Aorta (tissue), 5 donors: ENCODE measurements at places on chromosomes 12 and 14.

DNA sequence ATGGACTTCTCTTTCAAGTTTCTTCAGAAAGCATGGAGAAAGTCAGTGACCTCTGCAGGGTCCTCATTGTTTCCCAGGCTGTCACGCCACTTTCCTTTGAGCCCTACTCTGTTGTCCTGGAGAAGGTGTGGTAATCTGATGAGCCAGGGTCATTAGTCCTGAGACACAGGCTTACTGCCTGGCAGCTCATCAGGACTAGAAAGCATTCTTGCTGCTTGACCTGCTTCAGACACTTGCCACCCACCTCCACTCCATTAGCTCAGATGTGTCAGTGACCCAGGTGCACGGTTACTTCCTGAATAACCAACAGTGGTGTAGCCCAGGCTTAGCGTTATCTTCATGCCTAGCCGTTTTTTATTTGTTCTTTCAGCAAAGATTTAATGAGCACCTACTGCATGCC, 93.9 kb downstream of the FGD4 start:
- DNase-seq: no peak

GRCh38 chr12:3613641-3614395, 122.8 kb downstream of the PRMT8 start:
- peak; percentile 54 for DNase-seq

DNA sequence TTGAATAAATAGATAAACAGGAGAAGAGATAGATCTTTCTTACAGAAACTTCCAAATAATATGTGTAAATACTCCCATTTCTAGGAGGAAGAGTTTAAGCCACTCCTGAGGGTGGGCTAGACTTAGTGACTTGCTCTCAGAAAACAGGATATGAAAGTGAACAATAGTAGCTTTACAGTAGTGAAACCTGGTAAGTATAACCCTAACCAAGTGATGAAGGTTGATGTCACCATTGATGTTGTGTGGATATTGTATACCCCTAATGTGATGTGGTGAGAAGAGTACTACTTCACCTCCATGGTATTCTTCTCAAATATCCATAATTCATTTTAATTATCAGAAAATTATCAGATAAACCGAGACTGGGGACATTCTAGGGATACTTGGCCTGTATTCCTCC, 20.9 kb downstream of the AKAP6 start:
- no peak for DNase-seq

GRCh38 chr12:119669744-119670472, 2.0 kb downstream of the PRKAB1 start:
- no peak for DNase-seq

DNA sequence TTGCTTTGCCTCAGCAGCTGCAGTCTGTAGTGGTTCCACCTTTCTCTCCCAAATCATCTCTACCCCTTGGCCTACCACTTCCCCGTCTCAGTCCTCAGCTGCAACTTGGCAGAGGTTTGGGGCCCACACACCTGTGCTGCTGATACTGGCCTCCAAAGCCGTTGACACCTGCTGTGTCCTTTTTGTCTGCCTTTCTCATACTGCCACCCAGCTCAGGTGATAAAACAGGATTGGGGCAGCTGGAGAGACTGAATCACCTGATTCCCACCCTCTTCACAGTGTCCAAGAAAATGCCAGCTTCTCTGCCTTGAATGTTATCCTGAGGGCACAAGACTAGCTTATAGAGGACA, 103.7 kb downstream of the ETV6 start:
- DNase-seq: no peak

GRCh38 chr12:126708492-126708896, 1558.5 kb upstream of the TMEM132C start:
- no peak for DNase-seq
